ENCODE measurements at places on chromosomes 13 and 19. TPM values are rescaled to one million over a fixed set of nuclear protein-coding genes. Genes with fewer than 3 reads are reported as not detected.

The TPP2 gene
- total RNA-seq, result 35.6 TPM

The BRSK1 gene
- 24.6 TPM for total RNA-seq

The PABPC3 gene
- total RNA-seq, result 0.04 TPM

The RLN3 gene
- total RNA-seq, result not detected

The SYT3 gene
- 0.60 TPM for total RNA-seq

The ADGRE3 gene
- not detected for total RNA-seq

The ADM5 gene
- 11.6 TPM for total RNA-seq

The VSTM1 gene
- 1.0 TPM for total RNA-seq

The ZBTB45 gene
- total RNA-seq, result 15.4 TPM

The ZNF610 gene
- not detected for total RNA-seq

The FBXO17 gene
- 23.3 TPM for total RNA-seq

The CILP2 gene
- 2.0 TPM for total RNA-seq

The NCR1 gene
- total RNA-seq, result 0.72 TPM

The SYNGR4 gene
- total RNA-seq, result not detected

Data from A375 (cell line).